OCI-LY7 (cell line): ENCODE measurements at places on chromosomes 2 and 18.

- DNase-seq, result no peak
These were observed 118.5 kb upstream of the HDAC4 start for GRCh38 chr2:239519089-239519920.

DNA sequence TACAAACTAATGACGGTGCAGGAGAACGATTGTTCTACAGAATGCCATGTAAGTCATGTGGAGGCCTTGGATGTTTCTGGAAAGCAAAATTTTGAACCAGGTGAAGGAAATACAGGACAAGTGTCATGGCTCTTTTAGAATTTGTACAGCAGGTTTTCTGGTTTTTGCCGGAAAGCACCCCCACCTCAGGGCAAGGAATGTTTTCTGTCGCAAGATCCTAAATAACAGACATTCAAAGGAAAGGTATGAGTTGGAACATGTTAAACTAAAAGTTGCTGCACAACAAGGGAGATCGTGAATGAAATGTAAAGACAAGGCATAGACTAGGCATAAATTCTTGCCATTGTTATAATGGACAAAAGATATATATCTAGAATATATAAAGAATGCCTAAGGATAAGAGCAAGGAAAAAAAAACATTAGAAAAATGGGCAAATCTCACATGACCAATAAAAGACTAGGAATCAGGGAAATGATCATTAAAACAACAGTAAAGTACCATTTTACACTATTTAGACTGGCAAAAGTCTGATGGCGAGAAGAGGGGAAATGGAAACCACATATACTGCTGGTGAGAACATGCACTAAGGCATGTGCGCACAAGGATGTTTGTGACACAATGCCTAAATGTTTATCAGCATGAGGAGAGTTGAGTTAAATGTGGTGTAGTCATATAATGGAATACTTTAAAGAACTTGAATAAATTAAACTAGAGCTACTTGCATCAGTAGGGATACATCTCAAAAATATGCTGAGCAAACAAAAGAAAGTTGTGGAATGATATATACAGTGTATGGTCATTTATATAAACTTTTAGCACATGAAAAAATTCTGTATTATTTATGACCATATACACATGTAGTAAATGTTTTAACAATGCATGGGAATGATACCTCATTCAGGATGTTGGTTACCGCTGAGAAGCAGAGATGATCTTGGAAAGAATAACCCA is 127.0 kb downstream of the EML6 start:
- no peak for DNase-seq

DNA sequence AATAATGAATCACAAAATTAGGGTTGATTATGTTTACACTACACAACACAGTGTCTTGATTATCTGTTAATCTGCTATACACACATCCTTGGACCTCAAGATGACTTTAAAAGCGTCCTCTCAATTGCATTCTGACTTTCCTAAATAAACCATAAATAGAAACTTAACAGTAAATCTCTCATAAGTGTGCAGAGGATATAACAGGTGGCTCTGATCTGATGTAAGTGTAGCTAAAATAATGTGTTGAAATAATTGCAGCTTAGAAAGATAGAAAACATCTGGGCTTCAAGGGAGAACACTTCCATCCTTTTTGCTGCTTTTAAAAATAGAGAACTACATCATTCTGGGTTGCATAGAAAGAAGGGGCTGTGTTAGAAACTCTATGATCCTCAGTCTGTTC is 78.4 kb upstream of the EFEMP1 start:
- DNase-seq, result no peak

DNA sequence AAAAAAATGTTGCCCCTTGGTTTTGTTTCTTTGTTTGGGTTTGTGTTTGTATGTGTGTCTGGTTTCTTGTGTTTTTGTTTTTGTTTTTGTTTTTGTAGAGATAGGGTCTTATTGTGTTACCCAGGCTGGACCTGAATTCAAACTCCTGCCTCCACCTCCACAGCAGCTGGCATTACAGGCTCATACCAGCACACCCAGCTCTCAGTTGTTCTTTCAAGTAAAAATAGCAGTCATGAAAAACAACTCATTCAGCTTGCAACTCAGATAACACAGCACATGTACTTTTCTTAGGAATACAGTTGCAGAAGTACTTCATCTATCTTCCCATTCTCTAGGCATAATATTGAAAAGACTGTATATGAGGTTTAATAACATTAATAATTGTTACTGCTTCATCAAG is 37.0 kb downstream of the ZC3H8 start:
- no peak for DNase-seq

GRCh38 chr2:172095146-172095904 is 7.4 kb downstream of the DLX2 start:
- DNase-seq, result peak; percentile 27
